ENCODE measurements at places on chromosomes 3 and 15. TPM values are rescaled to one million over a fixed set of nuclear protein-coding genes. Genes with fewer than 3 reads are reported as not detected.

GRCh38 chr3:105139881-105140560, 226.7 kb upstream of the ALCAM start:
- DNase-seq, result no peak

- no peak for DNase-seq
Measured at GRCh38 chr3:142027735-142028134, 121.6 kb downstream of the TFDP2 start.

Gene CPNE4
- total RNA-seq, result not detected

GRCh38 chr15:83711236-83711635, 57.3 kb downstream of the ADAMTSL3 start:
- DNase-seq, result no peak

DNA sequence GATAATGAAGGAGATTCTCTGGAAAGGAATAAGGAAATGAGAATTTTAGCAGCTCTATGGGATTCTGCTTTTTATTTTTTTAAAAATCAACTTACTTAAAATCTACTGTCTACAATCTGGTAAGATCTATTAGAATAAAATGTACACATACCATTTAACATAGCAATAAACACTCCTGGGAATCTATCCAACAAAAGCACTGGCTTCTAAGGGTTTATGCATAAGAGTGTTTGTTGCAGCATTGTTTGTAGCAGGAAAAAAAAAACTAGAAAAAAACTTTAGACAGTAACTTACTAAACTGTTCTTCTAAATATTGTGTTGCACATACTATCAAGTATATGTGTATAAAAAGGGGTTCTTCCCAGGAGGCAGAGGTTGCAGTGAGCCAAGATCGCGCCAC, 15.7 kb upstream of the RBP1 start:
- DNase-seq, result no peak

GRCh38 chr15:77569729-77570125, 63.0 kb downstream of the LINGO1 start:
- peak; percentile 87 for DNase-seq

Gene GRIP2
- total RNA-seq, result 1.4 TPM

GRCh38 chr3:129567176-129567705, 24.3 kb downstream of the H1-8 start:
- DNase-seq, result no peak

DNA sequence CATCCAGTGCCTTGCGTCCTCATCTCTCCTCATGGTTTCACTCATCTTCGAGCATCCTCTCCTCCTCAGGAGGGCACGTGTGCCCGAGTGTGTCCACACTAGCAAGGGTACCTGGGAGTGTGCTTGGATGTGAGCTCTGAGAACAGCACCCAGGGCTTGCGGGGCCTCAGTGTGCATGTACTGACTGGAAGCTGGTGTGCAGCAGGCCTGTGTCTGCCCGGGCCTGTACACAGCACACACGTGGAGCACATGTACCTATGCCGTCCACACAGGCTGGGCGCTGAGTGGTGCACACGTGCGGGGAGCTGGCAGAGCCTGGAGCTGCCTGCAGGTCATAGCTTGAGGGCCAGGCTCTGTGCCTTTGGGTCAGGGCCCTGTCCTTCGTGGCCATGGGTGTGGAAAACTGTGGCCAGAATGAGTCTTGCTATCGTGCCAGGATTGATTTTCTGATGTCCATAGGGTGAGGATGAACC, 34.9 kb downstream of the TSPAN3 start:
- peak; percentile 81 for DNase-seq

Gene MYO5C
- total RNA-seq, result under 0.01 TPM

DNA sequence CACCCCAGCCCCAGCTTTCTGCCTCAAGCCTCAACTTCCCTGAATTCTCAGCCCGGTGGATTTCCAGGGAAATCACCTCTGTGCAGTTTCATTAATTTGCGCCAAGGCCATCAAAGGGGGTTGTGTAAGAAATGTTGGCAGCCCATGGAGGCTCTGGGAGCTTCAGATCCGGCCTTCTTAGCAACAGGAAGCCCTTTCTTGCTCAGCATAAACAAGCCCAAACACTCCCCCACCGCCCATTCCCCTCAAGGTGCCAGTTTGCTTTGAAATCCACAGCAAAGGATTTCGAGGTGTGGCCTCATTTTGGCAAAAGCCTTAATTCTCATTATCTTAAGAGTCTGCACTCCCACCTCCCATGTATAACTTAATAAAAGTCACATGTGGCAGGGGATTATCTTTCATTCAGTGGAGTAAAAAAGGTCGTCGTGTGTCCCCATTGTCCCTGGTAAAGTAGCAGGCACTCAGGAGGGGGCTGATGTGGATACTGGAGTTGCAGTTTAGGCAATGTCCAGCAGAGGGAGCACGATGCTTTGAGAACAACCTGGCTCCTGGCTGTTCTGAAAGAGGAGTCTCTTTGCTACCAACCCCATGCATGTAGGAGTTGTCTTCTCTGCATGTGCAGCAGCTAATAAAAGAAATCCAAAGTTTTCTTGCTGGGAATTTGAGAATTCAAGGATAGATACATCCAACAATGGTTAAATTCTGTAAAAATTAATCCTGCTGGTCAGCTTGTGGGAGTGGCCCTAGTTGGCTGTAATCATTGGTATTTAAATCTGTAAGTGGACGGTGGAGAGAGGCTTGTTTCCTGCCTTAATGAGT, 39.5 kb downstream of the EBLN2 start:
- peak; percentile 95 for DNase-seq

GRCh38 chr3:178845420-178846118, 226.0 kb downstream of the ZMAT3 start:
- DNase-seq, result peak; percentile 68

GRCh38 chr3:154011036-154011435, 110.2 kb upstream of the ARHGEF26 start:
- DNase-seq, result no peak

- DNase-seq, result no peak
Measured at GRCh38 chr3:56819016-56819809, 17.5 kb upstream of the ARHGEF3 start.

Gene ROPN1
- not detected for total RNA-seq

- no peak for DNase-seq
Measured at GRCh38 chr15:60313906-60314305, 83.9 kb downstream of the ANXA2 start.

DNA sequence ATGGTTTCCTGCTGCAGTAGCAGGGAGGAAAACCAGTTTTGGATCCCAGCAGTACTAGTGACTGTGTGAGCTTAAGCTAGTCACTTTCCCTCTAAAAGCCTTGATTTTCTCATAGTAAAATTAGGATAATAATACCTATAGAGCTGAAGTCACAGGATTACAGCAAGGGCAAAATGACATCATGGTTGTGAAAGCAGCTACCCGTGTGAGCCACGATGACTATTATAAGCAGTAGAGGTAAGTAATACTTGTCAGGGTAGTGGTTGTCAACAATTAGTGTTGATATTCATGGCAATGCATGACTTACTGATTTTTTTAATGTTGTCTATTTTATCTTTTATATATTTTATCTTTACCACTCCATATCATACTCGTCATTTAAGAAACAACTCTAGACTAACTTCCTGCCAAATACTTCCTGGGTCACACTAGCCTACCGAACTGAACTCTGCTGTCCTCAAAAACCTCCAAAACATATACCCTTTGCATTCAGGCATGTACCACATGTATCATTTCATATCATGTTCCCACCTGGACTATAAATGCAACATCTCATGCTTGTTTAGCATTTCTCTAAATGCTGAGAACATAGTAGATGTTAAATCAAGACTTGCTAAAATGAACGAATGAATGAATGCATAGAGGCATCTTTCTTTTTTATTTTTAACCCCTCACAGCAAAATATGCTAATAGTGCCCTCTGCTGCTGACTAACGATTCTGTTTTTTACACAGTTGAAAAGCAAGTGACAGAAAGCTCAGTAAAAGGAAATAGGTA, 172.6 kb downstream of the P3H2 start:
- no peak for DNase-seq
